ENCODE measurements at places on chromosomes 7 and 10. TPM values are rescaled to one million over a fixed set of nuclear protein-coding genes. Genes with fewer than 3 reads are reported as not detected.

DNA sequence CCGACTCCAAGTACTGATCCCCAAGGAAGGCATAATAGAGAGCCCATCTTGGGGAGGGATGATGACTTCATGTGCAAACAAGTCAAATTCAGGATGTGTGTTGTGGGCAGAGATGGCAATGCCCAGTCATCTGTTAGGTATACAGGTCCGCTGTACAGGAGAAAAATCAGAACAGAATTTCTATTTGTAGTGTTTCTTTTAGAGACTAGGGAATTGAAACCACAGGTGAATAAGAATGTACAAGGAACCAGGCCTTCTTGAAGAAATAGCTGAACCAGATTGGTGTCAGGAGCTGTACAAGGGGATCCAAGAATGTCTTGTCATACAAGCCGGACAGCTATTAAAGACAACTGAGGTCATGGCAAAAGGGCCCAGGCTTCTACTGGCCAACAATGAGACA is 147.9 kb downstream of the PFKFB3 start:
- DNase-seq, result no peak

- DNase-seq, result no peak
Measured at GRCh38 chr10:95655571-95656290, 780 bp downstream of the ALDH18A1 start.

- DNase-seq, result peak; percentile 86
Measured at GRCh38 chr10:96511044-96511945, 2.4 kb downstream of the TLL2 start.

DNA sequence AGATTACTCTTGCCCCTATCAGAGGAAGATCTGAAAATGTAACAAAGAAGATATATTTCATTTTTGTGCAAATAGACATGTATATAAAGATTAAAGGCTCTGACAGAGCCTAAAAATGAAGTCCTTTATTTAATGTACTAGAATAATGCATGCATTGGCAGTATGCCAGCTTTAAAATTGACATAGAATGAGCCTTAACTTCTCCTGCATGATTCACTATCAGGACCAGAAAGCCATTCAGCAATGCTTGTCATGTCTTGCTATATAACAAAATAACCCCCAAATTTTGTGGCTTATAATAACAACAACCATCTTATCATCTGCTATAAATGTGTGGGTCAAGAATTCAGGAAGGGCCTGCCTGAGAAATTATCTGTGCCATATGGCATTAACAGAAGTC is 411.9 kb downstream of the GRM8 start:
- no peak for DNase-seq

DNA sequence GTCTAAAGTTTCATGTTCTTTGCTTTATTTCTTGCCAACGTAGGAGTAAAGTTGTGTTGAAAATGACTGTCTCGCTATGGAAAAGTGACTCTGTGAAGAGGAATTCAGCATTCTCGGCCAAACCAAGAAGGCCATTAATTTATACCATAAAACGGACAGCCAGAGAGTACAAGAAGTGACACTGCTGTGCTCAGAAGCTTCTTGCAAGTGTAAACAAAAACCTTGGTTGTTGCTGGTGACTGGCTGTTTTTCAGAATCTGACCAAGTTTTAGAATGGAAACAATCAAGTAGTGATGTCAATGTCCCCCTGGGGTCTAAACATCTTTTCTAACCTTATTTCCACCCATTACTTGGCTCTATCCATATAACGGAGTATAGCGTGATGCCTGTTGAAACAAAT is 201.9 kb downstream of the INHBA start:
- no peak for DNase-seq

- DNase-seq, result no peak
Measured at GRCh38 chr7:137789215-137789882, 57.4 kb downstream of the DGKI start.

DNA sequence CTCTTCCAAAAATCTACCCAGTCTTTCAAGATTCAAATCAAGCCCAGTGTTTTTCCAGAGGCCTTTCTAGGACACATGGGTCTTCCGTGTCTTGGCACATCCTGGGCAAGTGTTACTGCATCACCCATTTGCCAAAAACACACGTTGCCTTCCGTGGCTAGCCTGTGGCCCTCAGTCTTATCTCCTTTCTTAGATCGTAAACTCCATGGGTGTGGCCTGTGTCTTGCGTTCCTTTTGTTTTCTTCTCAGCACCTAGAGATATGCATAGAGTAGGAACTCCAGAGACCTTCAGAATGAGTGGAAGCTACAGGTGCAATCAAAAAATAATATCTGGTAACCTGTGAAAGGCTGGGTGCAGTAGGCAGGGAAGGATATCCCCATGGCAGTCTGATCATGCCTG is 56.5 kb upstream of the NMT2 start:
- no peak for DNase-seq

GRCh38 chr7:77991656-77992055 is 193.1 kb downstream of the PHTF2 start:
- no peak for DNase-seq

DNA sequence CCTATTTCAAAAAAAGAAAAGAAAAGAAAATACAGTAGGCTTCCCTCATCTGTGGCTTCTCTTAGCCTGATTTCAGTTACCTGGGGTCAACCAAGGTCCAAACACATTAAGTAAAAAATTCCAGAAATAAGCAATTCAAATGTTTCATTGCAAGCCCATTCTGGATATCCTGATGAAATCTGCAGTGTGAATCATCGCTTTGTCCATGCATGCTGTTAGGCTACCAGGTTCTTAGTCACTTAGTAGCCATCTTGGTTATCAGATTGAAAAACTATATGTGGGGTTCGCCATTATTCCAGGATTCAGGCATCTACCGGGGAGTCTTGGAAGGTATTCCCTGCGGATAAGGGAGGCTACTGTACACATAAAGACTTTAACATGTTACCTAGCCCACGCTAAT is 991 bp upstream of the FAM204A start:
- no peak for DNase-seq

DNA sequence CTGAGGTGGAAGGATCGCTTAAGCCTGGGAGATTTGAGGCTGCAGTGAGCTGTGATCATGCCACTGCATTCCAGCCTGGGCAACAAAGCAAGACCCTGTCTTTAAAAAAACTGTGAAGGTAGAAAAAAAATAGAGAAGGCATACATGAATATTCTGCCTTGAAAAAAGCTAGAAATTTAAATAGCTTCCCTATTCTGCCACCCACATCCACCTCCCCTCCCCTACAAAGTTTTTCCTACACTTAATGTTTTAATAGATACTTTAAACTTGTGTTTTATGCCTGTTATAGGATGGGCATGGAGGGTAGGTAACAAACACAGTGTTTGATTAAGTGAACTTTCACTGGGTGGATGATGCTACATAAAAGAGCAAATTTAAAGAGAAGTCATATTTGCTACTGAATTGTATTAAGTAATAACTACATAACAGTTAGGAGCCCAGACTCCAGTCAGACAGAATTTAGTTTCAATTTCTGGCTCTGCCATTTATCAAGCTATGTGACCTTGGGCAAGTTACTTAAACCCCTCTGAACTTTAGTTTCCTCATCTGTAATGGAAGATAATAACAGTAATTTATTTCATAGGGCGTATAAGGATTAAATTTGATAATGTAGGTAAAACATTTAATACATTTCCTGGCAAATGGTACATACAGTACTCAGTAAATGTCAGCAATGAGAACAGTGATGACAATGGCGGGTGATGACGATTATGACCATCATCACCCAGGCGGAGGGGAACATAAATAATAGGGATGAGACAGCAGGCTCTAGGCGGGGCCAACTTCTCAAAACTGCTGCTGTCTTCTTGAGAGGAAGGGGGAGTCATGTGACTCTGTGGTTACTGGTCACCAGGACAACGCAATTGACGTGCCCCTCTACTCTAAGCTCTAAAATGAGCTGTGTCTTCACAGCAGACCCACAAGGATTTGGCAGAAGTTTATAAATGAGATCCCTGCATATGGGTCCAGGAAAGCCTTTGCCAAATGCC is 15.8 kb downstream of the DNMBP start:
- no peak for DNase-seq

GRCh38 chr10:72615970-72616369 is 9.9 kb downstream of the MICU1 start:
- DNase-seq, result no peak

DNA sequence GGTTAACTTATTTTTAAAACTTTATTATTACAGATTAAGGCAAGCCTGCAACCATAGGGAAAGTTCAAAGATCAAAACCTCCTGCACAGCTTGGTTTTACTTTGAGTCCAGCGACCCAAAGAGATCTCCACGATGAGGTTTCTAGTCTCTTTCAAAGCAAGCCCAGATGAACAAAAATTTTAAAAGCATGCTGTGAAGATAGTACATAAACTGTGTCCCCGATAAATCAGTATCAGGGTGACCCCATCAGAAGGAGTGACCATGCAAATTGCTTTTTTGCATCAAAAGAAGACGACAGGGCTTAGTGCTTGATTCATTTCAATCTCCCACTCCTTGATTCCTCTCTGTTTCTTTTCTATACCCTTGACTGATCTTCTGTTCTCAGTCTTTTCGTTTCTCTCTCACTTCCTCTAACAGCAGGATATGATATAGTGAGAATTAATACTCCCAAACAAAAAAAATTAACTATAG is 16.0 kb upstream of the DNTT start:
- no peak for DNase-seq

DNA sequence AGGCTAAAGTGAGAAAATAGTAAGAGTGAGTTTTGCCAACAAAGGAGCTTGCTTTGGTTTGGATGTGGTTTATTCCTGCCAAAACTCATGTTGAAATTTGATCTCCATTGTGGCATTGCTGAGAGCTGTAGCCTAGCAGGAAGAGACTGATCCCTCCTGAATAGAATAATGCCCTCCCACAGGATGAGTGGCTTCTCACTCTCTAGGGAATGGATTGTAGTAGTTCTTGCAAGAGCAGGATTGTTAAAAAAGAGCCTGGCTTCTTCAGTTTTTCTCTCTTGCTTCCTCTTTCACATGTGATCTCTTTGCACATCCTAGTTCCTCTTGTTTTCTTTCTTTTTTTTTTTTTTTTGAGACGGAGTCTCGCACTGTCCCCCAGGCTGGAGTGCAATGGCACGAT is 34.4 kb downstream of the ASAH2 start:
- peak; percentile 31 for DNase-seq

- DNase-seq, result no peak
Measured at GRCh38 chr10:74153123-74153522, 2.1 kb downstream of the ADK start.

The NPVF gene
- total RNA-seq, result not detected

The CPEB3 gene
- total RNA-seq, result 1.1 TPM

The JMJD1C gene
- 195 TPM for total RNA-seq

The INMT gene
- total RNA-seq, result 0.70 TPM

The CLRN3 gene
- not detected for total RNA-seq

The STRIP2 gene
- 8.1 TPM for total RNA-seq

The STEAP1B gene
- 3.2 TPM for total RNA-seq
